ENCODE measurements at places on chromosomes 11 and 22. TPM values are rescaled to one million over a fixed set of nuclear protein-coding genes. Genes with fewer than 3 reads are reported as not detected.
A peak's percentile ranks its signal among the peaks of the same experiment; 100 is the strongest.

- DNase-seq, result peak; percentile 38
Observed at GRCh38 chr22:43092085-43092484, 2.9 kb upstream of the TTLL1 start.

- no peak for DNase-seq
Observed at GRCh38 chr11:14393889-14394288, 34.9 kb upstream of the RRAS2 start.

GRCh38 chr22:22127100-22127499, 117.5 kb upstream of the VPREB1 start:
- no peak for DNase-seq

DNA sequence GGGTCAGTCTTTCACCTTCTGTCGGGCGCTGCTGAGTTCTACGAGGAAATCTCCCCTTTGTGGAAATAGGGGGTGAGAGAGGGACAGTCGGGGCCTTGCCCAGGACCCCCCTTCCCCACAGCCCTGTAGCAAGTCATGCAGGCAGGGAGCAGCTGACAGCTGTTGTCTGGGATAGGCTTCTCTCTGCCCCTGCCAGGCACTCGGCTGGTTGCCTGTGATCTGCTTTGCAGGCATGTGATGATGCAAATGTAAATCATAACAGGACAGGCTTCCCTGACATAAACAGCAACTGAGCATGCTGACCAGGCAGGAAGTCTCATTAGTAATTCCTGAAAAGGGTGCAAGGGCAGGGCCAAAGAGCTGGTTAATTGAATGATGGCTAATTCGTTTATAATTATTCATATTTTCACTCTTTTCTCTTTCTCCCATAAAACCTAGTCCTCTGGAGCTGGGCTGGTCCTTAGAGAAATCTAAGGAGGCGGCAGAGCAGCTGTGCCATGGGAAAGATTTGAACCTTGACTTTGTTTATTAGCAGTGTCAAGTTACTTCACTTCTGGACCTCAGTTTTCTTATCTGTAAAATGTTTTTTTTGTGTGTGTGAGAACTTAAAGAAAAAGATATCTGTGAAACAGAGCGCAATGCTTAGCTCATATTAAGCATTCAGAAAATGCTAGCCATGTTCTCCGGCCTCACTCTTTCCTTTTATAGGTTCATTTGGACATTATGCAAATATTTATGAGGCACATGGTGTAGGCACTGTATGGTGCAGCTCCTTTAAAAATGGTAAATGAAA, 129.7 kb downstream of the LDLRAD3 start:
- no peak for DNase-seq

DNA sequence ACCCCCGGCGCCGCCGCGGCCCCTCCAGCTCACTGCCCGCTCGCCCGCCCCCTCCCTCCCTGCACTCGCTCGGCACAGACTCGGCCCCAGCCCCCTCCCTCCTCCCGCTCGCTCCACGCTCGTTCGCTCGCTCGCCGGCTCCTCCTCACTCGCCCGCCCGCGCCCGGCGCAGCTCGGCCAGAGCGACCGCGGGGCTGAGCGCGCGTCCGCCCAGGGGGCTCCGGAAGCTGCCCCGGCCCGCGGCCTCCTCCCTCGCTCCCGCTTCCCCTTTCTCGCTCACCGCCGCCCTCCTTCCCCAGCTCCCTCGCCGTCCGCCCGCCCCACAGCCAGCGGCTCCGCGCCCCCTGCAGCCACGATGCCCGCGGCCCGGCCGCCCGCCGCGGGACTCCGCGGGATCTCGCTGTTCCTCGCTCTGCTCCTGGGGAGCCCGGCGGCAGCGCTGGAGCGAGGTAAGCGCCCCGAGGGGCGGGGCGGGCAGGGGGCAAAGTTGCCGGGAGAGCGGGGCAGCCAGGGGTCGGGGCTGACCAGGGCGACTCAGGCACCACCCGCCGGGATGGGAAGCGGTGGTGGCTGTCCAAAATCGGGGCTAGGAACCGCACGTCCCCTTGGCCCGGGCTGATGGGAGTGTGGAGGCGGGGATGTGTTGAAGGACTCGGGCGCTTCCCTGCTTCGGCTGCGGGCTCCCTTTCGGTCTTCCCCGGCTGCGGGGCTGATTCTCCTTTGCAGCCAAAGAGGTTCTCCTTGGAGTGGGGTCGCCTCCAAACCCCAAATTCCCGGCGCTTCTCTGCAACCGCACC, at the start of gene SEZ6L:
TSS of gene SEZ6L (plus strand) at position 148 of the 797 bp plus-strand sequence. CDS start at position 356, 208 bp downstream.
- peak; percentile 15 for DNase-seq

GRCh38 chr11:16977136-16977993, 36.8 kb downstream of the PLEKHA7 start:
- no peak for DNase-seq

DNA sequence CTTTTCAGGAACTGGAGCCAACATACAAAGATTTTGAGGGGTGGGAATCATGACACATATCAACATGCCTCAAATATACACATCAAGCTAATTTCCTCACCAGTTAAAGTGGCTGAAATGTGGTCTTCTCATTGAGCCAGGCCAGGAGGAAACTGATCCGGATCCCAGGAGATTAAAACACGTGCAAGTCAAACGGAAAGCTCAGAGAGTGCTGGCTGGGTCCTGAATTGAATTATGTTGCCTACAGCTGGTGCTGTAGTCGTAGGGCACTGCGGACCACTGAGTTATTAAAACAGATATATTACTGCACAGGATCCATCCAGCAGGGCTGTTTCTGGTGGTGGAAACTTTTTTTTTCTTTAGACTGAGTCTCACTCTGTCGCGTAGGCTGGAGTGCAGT, 14.1 kb upstream of the WNT7B start:
- DNase-seq, result no peak

GRCh38 chr11:27124514-27125264, 84.1 kb downstream of the BBOX1 start:
- no peak for DNase-seq

GRCh38 chr22:29004647-29005371, 56.8 kb downstream of the C22orf31 start:
- DNase-seq, result no peak

Gene DUSP8
- polyA plus RNA-seq, result not detected

Gene IL17REL
- polyA plus RNA-seq, result not detected

Gene OSM
- polyA plus RNA-seq, result 141 TPM

Measured in CD14-positive monocyte (primary cell).